CD4-positive, alpha-beta T cell treated with Interleukin-4 for 4 hours (primary cell): ENCODE measurements at places on chromosomes 1 and 21.

DNA sequence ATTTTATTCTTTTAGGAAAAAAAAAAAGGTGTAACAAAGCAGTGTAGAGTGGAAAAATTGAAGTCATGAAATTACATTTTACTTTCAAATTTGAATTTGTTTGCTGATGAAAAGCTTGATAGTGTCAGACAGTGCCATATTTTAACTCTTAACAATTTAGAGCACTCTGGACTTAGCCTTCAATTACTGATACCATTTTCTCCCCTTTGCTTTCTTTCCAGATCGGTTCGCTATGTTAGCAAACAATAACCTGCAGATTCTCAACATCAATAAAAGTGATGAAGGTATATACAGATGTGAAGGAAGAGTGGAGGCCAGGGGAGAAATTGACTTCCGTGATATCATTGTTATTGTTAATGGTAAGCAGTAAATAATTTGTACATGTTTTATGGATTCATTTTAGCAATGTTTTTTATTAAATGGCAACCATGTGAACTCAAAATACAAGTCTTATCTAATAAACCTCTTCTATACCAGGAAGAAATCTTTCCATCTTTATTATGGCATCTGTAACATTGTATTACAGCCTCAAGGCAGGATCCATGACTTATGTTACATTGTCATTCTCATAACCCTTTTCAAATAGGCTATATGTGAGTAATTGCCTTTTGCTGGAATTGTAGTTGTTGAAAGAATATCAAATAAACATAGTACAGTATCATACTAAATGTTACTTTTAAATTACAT lies 293.8 kb downstream of the NCAM2 start:
- DNase-seq = no peak

DNA sequence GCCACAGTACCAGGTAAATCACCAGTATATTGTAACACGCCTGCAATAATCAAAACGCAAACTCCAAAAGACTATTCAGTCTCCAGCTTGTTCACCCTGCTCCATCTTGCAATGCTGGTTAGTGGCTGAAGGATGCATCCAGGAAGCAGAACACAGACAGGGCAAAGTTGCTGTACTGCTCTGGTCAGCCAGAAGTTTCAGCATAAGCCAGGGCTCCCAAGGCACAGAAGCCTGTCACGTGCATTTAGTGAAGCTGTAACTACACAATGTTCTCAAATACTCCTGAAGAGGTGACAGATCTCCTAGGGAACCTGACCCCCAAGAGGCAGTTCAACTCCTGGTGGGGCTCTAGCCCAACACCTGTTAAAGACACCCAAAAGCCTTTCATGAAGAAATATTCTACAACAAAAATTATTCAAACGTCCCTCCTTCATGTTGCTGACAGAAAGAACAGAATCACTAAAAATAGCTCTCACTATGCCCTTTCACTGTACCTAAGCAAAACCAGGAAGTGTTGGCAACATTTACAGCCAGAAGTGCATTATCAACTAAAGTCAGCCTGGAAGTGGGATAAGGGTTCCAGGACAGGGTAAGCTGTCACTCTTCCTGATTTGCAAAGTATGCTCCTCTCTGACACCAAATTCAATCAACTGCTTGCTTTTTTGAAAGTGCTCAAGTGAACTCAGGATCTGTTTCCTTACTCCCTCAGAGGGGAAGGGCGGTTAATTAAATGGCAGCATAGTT lies 52.1 kb downstream of the SLC35D1 start:
- no peak for DNase-seq

DNA sequence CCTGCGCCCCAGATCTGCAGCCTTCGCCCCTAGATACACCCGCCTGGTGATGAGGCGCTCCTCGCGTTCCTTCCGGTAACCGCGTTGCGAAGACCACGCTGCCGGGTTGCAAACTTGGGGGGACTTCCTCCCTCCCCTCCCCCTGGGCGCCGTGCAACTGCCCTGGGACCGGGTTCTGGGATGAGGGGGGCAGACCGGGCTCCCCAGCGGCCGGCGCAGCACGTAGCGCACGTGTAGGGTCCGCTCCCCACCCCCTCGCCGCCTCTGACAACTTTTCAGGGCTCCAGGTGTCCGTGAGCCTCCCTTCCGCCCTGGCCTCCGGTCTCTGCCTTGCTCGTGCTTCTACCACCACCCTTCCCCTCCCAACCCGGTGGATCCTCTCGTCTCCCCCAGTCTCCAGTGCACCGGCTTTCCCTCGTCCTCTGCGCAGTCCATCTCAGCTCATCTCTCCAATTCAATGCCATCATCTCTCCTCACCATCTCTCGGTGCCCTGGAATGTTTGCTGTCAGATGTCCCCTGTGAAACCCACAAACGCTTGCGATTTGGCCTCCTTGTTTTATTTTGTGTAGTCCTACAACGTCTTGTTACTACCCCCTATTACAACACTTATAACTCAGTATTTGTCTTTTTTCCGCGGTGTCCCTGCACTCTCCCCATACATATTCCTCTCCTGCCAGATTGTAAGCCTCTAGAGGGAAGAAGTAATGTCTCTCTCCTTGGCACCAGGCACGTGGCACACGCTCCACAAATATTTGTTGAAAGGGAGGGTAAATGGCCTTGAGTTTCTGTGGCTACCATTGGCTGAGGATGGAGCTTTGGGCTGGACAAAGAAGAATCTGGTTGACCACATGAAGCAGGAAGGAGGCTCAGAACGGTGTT lies 782 bp downstream of the PCAT6 start:
- peak; percentile 5 for DNase-seq

- no peak for DNase-seq
Observed at GRCh38 chr1:9643351-9644256, 7.9 kb upstream of the PIK3CD start.

DNA sequence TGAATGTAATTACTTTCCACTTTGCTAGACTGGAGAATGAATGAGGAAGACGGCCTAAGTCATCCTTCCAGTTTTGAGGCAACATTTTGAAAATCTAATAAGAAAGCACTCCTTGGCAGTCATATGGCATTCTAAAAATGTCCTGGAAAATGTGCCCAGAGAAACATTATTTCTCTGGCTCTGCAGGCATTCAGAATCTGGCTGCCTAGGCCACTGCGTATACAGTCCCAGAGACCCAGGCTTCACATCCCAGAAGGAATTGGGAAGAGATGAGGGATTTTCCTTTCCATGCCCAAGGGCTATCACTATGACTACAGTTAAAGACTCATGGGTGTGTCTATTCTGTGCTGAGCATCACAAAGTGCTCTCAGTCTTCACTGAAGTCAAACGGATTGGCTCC lies 92.9 kb downstream of the BEND5 start:
- DNase-seq = no peak

DNA sequence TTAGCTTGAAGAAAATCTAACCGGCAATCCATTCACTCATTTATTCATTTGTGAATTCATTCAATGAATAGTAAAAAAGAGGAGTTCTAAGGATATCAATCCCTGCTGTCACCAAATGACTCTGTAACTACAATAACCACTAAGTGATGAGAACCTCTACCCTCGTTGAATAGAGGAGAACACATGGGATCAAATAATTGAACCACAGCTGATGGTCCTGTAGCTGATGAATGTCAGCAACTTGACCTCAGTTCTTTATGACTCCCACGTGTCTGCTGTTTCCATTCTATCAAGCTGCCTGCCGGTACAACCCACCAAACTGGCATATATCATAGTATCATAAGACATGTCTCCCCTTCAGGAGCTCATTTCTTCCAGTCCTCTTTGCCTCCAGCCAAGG lies 150.3 kb downstream of the PTGER3 start:
- DNase-seq = no peak

- no peak for DNase-seq
Observed at GRCh38 chr1:32659581-32659980, 8.6 kb downstream of the RBBP4 start.

DNA sequence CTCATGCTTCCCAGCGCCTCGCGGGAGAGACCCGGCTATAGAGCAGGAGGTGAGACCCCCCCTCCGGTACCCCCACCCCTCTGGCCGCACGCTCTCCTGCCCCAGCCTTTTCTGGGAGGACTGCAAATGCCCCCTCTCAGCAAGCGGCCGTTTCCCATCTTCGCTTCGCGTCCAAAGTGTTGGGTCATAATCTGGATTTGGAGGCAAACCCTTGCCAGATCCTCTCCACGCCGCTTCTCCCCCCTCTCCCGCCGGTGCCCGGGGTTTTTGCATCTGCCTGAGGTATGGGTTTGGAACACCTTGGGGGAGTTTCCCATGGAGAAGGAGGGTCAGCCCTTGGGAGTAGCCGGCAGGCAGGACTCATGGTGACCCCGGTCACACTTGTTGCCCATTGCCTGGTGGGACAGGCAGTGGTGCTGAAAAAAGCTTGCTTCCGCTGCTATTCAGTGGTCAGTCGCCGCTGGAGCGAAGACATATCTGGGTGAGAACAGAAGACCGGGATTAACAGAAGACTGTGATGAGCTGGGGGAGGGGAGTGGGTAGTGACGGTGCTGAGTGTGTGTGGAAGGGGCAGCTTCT lies 935 bp downstream of the KCNK2 start:
- DNase-seq = no peak

- DNase-seq = no peak
Observed at GRCh38 chr21:21079646-21080045, 81.4 kb downstream of the NCAM2 start.

GRCh38 chr1:54476530-54477109 lies 70.4 kb upstream of the SSBP3 start:
- no peak for DNase-seq

DNA sequence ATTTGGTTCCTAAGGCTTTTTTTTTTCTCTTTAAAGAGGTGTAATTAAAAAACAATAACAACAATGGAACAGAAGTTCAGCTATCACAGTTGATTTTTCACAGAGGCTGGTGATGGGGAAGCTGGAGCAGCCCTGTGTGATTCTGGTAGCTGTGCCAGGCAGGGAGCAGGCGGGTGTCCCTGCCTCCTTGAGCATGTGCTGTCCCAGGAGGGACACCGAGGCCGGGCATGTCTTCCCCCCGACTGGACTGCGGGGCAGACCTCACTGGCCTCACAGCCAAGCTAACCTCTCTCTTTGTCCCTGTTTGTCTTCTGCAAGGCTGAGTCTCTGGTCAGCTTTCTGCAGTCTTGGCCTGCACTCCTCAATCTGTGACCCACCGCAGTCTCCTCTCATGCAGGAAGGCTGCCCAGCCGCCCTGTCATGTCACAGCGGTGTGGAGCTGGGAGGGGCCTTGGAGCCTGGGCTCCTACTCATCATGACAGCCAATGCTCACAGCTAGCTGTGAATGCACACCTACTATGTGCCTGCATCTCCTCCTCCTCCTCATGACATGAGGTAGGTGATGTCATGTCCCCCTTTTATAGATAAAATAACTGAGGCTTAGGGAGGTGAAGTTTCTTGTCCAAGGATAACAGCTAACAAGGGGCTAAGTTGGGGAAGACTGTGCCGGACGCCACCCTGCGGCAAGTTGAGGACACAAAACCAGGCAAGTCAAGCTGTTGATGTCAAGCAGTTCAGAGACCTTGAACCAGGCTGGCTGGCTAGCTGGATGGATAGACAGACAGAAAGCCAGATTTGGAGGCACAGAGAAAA lies 10.3 kb upstream of the ACTL8 start:
- DNase-seq = no peak

DNA sequence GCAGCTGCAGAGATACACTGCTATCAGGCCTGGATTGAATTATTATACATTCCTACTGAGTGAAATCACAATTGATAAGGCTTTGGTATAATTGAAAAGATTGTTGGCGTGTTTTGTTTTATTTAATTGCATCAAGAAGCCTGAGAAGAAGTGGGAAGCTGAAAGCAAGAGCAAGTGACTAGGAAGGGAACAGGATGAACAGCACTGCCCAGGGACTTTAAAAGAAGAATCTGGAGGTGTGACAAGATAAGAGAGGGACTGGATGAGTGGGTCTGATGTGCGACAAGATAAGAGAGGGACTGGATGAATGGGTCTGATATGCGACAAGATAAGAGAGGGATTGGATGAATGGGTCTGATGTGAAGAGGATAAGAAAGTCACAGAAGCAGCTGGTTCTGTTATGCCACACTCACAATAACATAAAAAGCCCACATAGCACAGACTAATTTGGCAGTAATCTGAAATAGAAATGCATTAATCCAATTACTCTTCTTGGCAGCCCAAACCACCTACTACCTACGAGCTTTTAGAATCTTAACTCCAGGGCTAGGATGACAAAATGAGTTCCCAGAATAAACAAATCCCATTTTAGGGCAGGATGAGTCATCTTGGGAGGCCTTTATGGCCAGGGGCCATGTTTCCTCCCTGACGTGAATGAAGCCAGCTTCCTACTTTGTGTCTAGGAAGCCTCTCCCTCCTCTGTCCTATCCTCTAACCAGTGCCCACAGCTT lies 129.7 kb downstream of the DUSP10 start:
- no peak for DNase-seq

DNA sequence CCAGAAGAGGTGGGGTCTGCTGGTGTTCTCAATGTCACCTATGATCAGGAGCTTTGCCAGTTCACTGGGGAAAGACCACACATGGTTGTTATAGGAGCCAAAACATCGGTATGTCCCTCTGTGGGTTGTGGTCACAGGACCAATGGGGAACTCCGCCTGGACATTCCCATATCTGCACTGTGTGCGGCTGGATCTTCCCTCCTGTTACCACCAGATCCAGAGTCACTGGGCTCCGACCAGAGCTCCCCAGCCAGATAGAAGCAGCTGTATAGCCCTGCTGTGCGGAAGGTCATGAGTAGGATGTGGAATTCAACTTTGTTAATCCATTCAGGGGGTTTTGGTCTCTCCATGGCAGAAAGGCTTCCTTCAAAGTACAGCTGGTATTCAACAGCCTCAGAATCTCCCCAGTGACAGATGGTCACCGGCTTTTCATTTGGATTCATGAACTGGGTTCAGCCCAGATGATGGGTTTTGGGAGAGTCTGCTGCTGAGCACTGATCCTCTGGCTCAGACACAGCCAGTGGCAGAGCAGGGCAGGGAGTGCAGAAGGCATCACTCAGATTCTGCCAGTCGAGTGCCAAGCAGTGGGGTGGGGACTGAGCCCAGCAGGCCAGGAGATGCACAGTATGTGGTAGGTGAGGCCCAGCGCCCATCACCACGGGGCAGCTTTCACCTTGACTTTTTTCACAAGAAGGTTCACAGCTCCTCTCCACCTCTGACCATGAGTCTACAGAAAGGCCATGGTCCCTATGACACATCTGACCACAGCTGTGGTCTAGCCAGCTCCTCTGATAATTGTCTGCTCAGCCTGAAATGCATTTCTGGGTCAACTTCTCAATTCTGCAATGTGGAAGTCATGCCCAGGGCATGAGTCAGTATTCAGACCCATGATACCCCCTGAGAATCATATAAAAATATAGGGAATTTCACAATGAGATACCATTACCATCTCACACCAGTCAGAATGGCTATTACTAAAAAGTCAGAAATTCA lies 2.9 kb upstream of the SHCBP1L start:
- DNase-seq = no peak
